M059J (cell line): ENCODE measurements at places on chromosomes 3 and 15.

GRCh38 chr3:111923095-111923771 is 55.6 kb upstream of the ABHD10 start:
- peak; percentile 84 for DNase-seq

GRCh38 chr3:41064526-41064925 is 134.8 kb upstream of the CTNNB1 start:
- DNase-seq = no peak

GRCh38 chr15:96184297-96184696 is 146.2 kb upstream of the NR2F2 start:
- no peak for DNase-seq

DNA sequence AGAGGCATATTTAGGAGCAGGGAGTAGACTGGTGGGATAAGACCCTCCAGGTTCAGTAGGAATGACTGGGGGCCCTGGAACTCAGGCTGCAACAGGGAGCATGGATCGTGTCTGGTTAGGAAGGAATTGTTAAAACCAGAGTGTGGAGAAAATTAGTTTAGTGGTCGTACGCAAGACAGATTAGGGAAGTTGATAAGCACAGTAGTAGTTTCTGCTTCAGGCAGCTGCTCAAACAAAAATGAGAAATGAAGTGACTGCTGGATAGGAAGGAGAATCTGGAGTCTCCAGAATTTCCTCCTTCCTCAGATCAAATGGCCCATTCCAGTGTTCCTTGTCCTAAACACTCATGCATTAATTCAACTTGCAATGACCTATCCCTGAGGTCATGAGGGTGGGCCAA is 11.2 kb downstream of the MYD88 start:
- DNase-seq = no peak

- no peak for DNase-seq
These were observed 3.9 kb downstream of the TMED3 start for GRCh38 chr15:79314811-79315210.

DNA sequence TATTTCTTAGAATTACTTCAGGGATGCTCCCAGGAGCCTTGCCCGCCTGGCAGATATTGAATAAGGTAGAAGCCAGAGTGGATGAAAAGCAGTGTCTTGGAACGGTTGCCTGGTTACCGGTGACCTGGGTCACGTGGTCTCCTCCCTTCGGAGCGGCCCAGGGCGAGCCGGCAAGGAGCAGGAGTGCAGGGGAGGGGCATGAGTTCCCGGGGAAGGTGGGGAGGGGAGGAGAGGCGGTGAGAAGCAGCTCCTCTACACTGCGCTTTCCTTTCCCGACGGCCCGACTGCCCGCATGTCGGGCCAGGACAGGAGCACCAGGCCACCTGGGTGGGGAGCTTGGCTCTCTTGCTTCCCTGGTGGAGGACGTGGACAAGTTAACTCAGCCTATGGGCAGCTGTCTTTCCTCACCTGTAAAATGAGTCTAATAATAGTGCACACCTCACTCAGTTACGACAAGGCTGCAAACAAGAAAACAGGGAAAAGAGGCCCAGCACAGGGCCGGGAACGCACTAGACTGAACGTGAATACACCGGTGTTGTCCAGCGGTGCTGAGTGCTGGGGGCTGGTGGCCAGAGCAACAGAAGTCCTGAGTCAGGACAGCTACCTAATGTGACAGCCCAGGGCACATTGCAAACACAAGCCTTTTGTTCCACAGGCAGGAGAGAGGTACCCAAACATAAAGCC is 198.3 kb downstream of the ADAMTS9 start:
- DNase-seq = peak; percentile 5
